ENCODE measurements at places on chromosomes 2 and 18.

DNA sequence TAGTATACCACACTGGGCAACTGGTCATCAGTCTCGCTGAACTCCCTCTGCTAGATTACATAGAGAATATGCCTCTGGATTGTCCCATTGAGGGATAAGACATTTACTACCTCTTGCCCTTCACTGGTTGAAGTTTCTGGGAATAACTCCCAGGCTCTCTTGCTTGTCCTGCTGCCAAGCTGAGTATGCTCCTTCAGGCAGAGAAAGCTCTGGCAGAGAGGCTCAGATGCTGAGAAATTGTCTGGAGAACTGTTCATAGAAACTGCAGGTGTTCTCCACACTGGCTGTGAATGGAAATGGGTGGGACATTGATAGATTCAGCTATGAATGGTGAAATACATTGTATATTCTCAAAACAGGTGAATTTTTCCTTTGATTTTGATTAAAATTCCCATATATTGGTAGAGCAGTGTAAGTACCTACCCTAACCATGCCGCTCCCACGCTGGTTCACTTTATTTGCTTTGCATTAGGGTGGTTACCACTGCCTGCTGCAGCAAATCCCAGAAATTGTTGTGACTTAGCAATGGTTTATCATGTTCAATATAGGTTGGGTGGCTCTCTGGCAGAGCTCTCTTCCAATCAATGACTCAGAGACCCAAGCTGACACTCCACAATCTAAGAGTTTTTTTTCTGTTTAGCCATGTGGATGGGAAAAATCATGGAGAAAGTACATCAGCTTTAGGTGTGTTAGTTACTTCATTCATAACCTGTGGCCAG is 36.7 kb downstream of the FAM117B start:
- no peak for DNase-seq

- DNase-seq, result no peak
Measured at GRCh38 chr18:75199327-75199726, 9.6 kb downstream of the PTGR3 start.

- no peak for DNase-seq
Measured at GRCh38 chr2:176383100-176383499, 113.9 kb downstream of the MTX2 start.

DNA sequence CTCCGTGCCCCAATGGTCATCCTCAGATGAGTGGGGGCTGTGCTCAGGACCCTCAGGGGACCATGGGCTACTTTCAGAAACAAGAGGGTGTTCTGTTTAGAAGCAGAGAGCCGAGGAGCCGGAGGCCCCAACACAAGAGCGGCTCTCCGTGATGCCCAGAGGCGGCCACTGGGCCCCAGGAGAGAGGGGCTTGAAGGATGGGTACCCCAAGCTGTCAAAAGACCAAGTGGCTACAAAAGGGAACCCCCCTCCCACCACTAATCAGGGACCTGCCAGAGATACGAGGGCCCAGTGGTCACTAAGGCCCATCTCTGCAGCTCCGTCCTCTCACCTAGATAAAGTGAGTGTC is 93.6 kb downstream of the HDAC4 start:
- DNase-seq, result peak; percentile 31

DNA sequence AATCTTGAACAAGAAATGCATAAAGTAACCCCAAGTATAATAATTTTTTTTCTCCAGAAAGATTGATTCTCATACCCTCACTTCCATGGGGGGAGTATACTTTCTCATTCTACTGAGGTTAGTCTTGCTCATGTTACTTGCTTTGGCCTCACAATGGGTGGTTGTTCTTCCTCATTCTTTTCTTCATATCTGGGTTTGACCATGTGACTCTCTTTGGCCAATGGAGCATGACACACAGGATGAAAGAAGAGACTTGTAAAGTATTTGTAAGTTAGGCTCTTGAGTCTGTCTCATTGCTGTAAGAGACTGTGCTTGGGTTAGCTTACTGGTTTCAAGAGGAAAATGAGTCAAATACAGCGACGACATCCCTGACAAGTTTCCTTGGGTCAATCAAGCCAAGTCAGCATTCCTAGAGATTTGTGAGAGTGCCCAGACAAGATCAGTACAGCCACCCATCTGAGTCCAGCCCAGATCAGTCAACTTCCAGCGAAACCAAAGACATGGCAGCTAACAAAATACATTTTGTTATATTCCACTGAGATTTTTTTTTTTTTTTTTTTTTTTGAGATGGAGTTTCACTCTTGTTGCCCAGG is 970.2 kb downstream of the BCL11A start:
- DNase-seq, result no peak

DNA sequence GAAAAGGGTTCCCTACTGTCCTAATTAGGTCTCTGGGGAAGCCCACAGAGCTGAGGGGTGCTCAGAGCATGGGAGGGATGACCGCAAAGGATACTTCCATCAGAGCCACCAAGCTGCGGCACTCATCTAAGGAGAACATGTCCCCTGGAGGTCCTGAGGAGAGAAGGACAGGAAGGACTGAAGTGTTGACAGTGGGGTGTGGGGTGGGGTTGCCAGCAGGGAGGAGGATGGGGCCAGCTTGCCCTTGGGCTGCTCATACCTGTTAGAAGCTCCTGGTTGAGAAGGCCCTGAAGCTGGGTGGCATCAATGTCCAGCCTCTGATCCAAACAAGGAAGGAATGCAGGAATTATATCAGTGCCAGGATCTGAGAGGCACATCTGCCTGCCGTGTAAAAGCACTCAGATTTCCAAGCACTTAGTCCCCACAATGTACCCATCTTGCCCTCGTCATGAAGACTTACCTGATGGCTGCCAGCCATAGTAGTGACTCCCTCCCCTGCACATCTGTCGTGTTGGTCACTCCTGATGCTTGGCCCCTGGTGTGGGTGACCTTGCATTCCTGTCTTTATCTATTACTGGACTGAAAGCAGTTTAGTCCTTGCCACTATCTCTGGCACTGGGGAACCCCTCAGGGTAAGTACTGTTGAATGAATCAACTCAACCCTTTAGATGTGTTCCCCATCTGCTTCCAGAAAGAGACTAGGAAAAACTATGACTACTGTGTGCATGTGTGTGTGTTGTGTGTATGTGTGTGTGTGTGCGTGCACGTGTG is 68.9 kb downstream of the CAPN13 start:
- DNase-seq, result no peak

- peak; percentile 57 for DNase-seq
Measured at GRCh38 chr2:101151859-101152271, 683 bp upstream of the TBC1D8 start.

DNA sequence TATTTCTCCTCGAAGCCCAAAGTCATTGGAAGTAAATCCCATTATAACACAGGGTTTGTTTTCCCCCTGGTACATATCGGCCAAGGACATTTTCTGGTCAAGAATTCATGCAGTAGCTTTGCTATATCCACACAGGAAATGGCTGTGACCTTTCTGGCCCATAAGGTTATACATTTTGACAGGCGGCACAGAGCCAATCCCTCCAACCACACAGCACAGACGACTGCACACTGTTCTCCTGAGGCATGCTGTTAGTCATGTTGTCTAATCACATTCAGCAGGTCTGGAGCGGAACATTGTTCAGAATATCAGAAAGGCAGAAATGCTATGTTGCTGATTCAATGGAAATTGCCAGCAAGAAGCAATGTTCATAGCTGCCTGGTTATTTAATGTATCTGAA is 742.3 kb upstream of the SLC8A1 start:
- DNase-seq, result no peak

- DNase-seq, result no peak
Measured at GRCh38 chr2:238790833-238791230, 57.1 kb upstream of the TWIST2 start.

GRCh38 chr2:20603791-20604190 is 47.1 kb downstream of the HS1BP3 start:
- DNase-seq, result no peak

GRCh38 chr18:21762181-21762772 is 21.7 kb downstream of the MIB1 start:
- DNase-seq, result no peak

DNA sequence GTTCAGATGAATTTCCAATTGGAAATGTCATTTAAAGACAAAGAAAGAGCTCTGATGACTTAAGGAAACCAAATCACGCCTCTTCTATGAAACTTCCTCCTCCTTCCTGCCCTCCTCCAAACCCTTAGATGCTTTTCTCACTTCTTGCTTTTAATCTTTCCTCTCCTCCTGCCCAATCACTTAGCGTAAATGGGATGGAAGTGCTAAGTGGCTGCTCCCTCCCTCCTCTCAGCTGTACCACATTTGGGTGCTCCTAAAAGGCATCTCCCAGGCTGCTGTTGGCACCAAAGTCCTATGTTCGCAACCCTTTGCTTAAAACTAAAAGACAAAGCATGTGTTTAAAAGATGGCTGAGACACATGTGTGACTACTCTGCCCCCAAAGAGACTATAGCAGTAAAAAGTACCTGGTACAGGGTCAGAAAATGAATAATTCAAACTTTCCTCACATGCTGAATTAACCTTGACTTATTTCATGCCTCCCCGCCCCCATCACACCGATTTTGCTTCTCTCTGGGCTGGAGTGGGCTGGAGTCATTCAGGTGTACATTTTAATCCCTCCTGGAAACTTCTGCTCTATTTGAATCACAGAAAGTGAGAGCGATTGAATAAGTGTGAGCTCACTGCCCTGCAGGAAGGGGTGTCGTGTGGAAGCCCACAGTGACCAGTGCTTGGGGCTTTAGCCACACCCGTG is 59.2 kb upstream of the KLF7 start:
- DNase-seq, result no peak
